ENCODE measurements at places on chromosomes 2 and 18.

DNA sequence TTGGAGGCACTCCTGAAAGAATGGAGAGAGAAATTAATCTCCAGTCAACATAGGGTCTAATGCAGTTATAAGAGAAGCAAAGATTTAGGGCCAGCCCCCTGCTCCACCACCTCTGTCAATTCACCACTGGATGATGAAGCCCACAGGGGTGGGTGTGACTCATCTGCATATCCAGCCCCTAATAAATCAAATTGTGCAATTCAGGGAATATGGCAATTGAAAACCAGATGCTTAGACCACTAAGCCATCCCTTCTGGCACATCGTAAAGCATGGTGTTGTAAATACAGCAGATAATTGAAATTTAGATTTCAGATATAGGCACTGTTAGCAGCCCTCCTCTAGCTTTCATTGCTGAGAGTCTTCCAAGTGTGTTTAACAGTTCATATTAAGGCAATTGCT, 541.4 kb downstream of the PARD3B start:
- no peak for DNase-seq

GRCh38 chr2:186427970-186428369, 58.1 kb upstream of the ZC3H15 start:
- no peak for DNase-seq

GRCh38 chr18:32549248-32550110, 78.8 kb upstream of the GAREM1 start:
- DNase-seq = no peak

DNA sequence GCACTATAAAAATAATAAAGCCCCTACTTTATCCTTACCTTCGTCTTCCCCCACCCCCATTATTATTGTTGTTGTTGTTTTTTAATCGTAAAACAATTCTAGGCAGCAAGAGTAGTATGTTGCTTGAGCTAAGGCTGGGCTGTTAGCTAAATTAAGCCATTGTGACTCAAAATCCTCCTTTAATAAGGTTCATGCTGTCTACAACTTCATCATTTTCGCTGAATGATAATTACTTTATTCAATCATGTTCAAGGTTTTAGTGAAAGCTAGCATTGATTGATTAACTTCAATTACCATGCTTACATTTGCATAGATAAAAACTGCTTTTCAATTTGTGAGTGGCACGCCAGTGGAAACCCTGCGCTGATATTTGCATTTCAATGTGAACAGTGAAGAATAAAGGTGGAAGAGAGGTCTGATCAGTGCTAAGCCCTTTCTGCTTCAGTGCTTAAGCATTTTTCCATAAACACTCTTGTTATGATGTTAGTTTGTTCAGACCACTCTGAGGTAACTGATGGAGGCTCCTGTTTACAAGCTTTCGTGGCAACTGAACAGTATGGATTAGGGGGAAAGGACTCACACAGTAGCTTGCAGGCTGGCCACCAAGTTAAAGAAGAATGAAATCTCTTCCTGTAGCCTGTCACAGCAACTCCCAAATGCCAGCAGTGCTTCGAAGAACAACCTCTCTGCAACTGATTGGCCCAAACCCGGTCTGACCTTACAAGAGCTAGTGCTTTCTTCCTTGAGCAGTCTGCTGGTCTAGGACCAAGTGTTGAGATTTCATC, 156.8 kb downstream of the GPD2 start:
- no peak for DNase-seq

- no peak for DNase-seq
These were observed 20.9 kb downstream of the TSN start for GRCh38 chr2:121776361-121776760.

DNA sequence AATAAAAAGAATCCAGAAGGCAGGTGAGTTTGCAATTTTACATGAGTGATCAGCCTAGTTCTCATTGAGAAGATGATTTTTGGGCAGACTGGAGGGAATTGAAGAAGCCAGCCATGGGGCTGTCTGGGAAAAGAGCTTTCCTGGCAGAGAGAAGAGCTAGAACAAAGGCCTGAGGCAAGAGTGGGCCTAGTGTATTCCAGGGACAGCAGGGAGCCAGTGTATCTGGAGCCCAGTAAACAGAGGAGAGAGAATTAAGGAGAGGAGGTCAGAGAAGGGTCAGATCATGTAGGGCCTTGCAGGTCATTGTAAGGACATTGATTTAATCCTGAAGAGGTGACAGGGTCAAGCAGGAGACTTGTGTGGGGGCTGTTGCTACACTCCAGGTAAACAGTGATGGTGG, 195.8 kb downstream of the SATB2 start:
- no peak for DNase-seq

DNA sequence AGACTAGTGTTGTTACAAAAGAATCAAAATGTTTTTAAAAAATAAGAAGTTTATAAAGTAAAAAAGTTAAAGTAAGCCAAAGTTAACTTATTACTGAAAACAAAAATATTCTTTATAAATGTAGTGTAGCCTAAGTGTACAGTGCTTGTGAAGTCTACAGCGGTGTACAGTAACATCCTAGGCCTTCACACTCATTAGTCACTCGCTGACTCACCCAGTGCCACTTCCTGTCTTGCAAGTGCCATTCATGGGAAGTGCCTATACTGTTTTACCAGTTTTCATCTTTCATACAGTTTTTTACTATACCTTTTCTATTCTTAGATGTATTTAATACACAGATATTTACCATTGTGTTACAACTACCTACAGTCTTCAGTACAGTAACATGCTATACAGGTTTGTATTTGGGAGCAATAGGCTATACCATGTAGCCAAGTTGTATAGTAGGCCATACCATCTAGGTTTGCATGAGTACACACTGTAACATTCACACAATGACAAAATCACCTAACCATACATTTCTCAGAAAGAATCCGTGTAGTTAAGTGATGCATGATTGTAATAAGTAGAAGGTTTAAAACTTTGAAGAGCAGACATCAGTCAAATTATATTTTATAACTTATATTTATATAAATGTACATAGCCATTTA, 13.4 kb downstream of the SERPINB7 start:
- no peak for DNase-seq

DNA sequence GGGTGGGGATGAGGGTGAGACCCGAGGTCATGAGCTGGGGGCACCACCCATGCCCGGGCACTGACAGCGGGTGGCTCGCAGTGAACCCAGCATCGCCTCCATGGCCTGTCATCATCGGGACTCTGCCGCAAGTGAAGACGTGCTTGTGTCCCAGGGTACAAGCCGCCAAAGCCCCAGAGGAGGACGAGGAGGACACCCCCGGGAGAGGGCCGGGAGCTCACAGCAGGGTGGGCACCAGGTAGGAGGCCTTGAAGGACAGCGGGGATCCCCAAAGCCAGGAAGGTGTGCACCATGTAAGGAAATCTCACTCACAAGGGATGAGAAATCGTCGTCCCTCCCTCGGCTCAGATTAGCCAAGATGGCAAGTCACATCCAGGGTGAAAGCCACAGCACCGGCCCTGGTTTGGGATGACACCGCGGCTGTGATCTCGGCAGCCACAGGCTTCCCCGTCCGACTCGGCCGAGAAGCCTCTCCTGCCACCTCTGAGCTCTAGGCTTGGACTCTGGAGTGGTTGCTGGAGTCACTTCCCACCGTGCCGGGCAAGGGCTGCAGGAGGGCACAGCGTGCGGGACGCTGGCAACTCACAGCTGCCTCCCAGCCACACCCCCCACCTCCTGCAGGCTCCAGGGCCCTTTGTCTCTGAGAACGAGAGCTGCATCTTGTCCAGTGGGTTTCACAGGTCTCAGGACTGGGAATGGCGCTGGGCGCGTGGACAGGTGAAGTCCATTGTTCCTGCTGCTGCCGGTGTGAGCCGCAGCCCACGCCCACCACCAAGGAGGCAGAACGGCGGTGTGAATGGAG, 81.6 kb upstream of the CTDP1 start:
- no peak for DNase-seq

DNA sequence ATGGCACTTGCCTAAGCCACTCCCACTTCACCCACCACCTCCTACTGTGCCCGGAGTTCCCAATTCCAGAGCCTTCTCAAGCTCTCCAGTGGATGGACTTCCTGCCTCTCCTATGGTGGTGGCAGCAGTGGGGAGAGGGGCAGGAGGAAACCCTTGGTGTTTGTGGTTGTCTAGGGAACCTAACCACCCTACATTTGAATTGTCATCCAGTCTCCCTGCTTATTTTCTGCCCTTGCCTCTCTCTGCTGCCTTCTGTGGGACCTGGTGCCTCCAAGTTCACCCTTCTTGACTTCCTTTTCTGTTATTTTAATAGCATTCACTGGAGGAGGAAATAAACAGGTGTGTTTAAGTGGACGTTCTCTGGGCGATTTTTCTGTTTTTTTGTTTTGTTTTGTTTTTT, 50.0 kb upstream of the HPCAL1 start:
- DNase-seq = no peak

- peak; percentile 11 for DNase-seq
These were observed 411 bp downstream of the NARS1 start for GRCh38 chr18:57621246-57621604.

GRCh38 chr2:42971381-42971780, 179.0 kb upstream of the HAAO start:
- no peak for DNase-seq

- no peak for DNase-seq
These were observed 218.0 kb downstream of the IRS1 start for GRCh38 chr2:226581661-226582060.

- DNase-seq = no peak
These were observed 186.5 kb downstream of the RTP5 start for GRCh38 chr2:242056026-242056425.

- no peak for DNase-seq
These were observed 1746.1 kb upstream of the PIK3C3 start for GRCh38 chr18:40208958-40209357.

- DNase-seq = no peak
These were observed 65.4 kb upstream of the GLS start for GRCh38 chr2:190815226-190815625.

GRCh38 chr18:11176481-11176881, 27.1 kb upstream of the PIEZO2 start:
- DNase-seq = no peak

DNA sequence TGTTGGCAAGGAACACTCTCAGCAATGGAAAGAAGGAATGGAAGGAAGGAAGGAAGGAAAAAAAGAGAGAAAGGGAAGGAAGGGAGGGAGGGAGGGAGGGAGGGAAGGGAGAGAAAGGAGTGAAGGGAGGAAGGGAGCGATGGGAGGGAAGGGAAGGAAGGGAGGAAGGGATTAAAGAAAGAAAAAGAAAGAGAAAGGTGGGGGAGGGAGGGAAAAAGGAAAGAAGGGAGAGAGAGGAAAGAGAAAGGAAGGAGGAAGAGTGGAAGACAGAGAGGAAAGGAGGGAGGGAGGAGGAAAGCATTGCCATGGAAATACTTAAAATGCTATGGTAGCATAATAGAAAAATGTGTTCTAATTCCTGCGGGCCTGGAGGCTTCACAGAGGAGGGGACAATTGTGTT, 22.4 kb downstream of the TTR start:
- DNase-seq = no peak

DNA sequence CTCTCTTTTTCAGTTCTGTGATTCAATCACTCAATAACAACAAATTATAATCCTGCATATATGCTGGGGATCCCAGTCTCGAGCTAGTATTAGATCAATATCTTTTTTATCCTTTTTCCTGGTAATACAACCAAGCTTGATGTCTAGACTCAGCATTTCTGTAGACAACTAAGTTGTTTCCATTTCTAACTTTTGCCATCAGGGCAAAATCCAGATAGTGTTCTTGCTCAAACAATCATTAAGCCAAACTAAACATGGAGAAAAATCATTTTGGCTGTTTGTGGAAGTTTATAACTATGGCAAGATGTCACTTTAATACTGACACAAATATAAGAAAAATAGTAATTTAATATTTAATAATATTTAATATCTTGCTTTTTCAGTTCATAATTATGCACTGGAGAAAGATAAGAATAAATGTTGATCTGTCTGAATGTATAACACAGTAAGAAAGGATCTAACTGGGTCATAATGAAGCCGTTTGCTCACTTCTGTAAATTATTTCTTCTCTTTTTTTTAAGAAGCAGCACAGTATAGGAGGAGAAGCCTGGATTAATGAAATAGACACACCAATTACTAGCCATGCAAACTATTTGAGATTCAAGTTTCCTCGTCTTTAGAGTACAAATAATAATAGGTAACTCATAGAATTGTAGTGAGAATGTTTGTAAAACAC, 979.1 kb downstream of the LRP1B start:
- DNase-seq = no peak

DNA sequence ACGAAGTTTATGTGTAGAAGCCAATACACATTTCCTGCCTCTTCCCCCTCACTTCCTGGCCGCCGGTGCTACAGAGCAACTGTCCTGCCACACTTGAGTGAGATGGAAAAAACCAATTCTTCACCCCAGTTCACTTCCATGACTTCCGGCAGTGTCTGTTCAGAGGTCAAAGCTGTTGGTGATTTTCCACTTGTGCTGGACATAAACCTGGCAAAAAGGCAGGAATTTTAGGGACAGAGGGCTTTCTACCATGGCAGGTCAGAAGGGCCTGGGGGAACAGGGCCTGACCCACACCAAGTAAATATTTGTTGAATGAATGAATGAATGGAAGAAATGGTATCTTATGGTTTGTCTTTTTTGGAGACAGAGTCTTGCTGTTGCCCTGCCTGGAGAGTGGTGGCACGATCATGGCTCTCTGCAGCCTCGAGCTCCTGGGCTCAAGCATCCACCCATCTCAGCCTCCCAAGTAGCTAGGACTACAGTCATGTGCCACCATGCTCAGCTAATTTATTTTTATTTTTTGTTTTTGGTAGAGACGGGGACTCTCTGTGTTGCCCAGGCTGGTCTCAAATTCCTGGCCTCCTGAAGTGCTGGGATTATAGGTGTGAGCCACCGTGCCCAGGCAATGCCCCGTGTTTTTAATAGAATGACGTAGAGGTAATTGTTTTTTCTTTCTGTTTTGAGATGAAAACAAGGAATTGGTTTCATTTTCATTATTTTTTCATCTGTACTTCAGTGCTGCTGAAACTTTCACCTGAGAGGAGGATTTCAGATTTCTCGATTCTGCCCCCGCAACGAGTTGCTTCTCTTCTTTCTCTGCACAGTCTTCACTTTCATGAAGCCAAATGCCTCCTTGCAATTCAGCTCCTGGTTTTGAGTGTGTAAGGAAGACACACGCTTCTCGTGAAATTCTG, 48.0 kb upstream of the LPIN2 start:
- peak; percentile 22 for DNase-seq

DNA sequence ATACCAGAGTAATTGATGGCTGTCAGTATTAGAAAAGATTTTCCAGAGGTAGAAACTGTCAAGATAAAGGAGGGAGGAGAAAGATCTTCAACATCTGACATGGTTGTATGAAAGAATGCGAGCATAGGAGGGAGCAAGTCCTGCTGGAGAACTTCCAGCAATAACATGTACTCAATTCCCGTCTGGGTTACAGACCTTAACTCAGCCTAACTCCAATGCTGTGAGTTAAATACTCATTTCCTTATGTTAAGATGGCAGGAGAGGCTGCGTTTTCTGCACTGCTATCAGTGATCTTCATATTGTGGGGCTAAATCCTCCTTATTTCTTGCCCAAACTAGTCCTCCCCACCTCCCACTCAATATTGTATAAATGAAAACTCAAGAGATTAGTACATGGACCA, 6.7 kb upstream of the CERS6 start:
- DNase-seq = no peak

Data from T-helper 17 cell (primary cell).